AG08395 (cell line): ENCODE measurements at places on chromosomes 3 and 15.
A peak's percentile ranks its signal among the peaks of the same experiment; 100 is the strongest.

DNA sequence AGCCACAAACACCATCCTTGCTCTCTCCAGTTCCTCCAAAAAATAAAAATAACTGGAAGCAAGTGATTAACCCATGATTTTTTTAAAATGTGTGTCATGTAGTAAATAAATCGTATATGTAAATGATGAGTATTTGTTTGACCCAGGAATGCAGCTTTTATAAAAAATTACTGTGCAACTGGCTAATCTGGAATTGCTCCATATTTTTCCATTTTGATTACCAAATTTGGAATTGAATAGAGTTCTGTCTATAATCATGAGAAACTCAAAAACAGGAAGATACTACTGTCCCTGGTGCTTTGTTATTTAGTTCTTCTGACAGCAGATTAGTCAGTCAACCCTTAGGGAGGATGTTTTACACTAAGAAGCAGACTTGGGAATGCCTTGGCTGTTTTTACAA lies 116.2 kb downstream of the CCNL1 start:
- no peak for DNase-seq

DNA sequence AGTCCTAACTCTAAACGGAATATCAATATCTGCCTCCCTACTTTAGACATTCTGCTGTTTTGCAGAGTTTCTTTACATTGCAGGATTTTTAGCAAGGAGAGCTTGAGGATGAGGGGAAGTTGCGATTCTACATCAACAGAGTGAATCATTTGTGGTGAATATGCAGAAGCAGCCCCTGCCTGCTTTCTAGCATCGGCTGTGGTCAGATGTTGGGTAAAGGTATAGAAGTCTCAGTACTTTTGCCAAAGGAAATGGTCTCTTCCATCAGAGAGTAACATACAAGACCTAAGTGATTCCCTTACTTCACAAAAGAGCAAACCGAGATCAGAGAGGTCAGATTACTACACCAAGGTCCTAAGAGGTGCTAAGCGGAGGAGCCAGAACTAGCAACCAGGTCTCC lies 15.2 kb downstream of the ST3GAL6 start:
- DNase-seq: no peak

DNA sequence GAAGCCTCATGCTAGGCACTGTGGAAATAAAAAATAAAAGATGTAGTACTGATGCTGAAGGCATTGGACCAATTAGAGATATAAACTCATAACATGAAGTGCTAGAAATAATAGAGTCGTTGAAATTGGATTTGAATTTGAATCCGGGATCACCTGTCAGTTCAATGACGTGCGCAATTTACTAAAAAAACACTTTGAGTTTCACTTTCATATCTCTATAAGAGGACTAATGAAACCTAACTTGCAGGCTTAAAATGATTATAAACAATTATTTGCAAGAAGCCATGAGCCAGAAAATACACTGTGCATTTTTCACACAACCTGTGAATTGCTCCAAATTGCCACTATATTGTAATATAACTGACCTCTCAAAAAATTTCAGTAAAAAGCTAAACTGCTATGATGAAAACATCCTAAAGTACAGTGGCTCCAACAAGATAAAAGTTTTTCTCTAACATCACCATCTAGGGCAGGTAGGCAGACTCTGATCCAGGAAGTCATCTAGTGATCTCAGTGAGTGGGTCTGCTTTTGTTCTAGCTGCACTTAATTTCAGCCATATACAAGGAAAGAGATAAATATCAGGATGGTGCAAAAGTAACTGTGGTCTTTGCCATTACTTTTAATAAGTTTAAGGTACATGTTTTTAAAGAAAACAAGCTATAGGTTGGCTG lies 440.2 kb downstream of the CNTN6 start:
- DNase-seq: no peak

DNA sequence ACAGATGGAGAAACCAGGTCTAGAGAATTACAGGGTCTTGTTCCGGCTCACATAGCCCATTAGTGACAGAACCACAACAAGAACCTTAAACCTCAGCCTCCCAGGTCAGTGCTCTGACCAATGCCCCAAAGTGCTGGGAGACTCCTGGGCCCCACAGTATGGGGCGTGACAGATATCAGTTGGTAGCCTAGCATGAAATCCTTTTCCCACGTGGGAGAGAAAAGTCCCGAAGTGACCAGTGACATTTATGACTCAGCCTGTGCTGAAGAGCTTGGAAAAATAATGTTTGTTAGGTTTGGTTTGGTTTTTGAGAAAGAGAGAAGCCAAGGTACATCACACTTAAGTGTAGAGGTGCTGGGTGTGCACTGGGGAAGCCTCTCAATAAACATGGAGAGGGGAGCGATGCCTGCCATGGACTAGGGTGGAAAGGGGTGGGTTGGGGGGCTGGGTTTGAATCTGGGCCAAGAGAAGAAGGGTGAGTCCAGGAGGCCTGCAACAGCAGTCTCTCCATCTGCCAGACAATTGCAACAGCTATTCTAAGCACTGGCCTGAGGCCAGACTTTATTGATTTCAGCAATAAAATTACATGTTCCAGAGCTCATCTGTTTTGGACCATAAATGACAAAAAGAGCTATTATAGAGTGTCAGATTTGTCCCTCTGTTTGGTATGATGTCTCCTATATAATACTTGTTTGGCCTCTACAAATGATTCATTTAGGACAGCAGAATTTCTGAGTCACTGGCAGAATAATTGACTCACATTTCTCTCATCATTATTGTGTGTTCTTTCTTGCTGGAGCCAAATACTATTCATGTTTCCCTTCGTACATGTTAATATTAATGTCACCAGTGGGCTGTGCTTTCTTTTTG lies 43.4 kb downstream of the C2CD4A start:
- DNase-seq: peak; percentile 68

- DNase-seq: peak; percentile 62
Observed at GRCh38 chr3:173977747-173978146, 580.2 kb downstream of the NLGN1 start.

DNA sequence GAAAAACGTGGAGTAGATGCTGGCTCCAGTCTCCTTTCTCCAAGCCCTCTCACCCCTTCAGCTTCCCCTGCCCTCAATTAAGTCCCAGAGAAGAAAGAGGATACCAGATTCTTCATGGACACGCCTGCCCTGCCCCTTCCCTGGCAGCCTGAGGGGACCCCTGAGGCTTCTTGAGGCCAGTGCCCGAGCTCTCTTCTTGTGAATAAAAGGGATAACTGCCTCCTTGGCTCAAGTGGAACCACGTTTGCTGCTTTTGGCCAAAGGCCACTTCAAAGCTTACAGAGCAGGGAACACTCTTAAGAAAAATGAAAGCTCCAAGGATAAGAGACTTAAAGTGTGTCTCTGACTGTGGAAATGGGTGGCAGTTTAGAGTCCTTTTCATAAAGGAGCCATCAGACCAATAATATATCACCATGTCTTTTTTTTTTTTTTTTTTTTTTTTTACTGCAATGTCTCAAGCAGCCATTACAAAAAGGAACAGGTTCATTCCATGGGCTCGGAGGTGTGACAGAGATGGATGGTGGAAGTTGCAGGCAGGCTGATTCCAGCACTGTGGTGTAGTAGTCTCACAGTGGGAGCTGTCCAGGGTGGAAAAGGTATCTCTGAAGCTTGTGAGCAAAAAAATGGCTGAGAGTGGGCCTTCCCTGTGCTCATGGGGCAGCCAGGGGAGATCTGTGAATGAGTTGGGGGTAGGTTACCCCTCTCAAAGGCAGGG lies 108.8 kb downstream of the SEMA5B start:
- DNase-seq: peak; percentile 19

DNA sequence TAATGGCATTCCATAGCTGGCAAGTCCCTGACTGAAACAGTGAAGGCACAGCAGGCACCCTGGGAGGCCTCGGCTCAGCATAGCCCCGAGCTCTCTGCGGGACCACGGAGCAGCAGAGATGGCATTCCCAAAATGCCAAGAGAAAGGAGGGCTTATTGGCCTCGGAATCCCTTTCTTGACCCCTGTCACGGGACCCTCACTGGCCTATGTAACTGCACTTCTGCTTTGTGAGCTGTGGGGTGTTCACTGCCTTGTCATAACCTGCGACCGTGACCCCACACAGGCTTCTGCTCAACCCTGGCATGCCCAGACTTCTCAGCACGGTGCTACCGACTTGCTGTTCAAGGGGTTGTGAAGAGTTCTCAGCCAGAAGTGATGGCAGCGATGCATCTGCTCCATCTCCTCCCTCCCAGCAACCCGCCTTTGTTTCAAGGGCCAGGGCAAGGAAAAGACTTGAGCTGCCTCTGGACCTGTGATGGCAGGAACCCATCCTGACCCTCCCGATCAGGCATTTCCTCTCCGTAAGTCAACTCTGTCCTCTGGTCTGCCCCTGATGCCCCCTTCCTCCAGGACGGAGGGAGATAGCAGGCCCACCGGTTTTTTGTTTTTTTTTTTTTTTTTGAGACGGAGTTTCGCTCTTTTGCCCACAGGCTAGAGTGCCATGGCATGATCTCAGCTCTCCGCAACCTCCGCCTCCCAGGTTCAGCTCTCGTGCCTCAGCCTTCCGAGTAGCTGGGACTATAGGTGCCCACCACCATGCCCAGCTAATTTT lies 30.5 kb downstream of the EHD4 start:
- DNase-seq: no peak

GRCh38 chr3:62462104-62462762 lies 88.9 kb upstream of the FEZF2 start:
- no peak for DNase-seq

DNA sequence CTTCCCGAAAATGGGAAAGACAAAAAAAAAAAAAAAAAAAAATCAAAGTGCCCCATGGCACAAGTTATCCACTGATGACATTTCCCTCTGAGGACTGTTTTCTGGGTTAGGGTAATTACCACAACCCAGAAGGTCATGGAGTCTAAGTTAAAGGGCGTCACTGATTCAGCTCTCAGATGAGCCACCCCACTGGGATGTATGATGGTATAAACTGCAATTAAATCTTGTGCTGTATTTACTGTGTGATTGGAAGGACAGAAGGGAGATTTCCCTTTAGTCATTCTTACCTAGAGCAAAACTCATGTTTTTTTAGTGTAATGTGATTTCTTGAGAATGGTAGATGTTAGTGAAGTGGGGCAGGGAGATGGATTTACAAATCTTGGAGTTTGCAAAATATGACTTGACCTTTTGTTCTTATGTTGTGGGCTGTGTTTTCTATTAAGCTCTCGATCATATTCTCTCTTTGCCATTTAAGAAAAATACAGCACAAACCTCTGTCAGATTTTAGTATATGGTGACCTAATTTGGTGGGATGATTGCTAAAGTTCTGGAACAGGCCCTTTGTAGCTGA lies 244.2 kb downstream of the PTPRG start:
- no peak for DNase-seq

- DNase-seq: no peak
Observed at GRCh38 chr15:89413877-89414276, 79.3 kb upstream of the POLG start.

DNA sequence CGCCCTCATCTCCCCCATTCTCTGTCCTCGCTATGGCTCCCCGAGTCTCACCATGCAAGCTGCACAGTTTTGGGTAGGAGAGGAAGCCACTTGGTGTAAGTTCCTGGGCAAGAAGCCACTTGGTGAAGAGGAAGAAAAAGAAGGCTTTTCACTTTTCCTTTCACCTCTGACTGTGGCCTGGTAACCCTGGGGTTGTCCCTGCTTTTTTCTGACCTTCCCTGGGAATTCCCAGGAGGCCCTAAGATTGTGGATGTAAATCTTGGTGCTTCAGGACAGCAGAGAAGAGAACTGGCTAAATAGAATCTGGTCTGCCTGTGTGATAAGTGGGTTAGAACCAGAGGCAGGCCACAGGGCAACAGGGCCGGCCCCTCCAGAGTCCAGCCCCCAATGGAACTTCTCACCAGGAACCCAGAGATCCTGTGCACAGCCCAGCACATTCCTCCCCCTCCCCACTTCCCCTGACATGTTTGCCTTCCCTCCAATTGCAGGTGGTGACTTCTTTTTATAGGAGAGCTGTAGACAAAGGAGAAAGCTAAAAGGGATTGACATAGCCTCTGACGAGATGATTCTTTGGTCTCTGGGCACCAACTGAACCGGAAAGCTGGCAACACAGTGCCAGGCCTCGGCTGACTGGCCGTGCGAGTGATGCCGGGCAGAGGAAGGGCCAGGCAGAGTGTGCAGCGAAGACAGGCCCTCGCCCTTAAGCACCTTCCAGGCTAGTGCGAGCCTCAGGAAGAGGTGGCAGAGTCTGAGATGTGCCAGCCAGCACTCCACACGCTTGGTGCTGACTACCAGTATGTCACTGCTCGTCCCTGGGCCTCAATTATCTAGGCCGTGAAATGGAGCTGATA lies 19.4 kb upstream of the SKOR1 start:
- DNase-seq: no peak

GRCh38 chr15:39657181-39657580 lies 76.3 kb downstream of the THBS1 start:
- DNase-seq: no peak

GRCh38 chr15:42672444-42672843 lies 64.5 kb downstream of the CDAN1 start:
- DNase-seq: no peak
